ENCODE measurements at places on chromosomes 11 and 22. TPM values are rescaled to one million over a fixed set of nuclear protein-coding genes. Genes with fewer than 3 reads are reported as not detected.

Gene ANGPTL5
- total RNA-seq = 1.9 TPM

Gene HPX
- total RNA-seq = 0.27 TPM

Gene H19
- 656 TPM for total RNA-seq

Gene TRIM29
- not detected for total RNA-seq

Gene PATE2
- total RNA-seq = not detected

- no peak for DNase-seq
Measured at GRCh38 chr22:17866127-17866526, 91.9 kb upstream of the BID start.

- DNase-seq = no peak
Measured at GRCh38 chr11:8873741-8874405, 37.1 kb upstream of the AKIP1 start.

DNA sequence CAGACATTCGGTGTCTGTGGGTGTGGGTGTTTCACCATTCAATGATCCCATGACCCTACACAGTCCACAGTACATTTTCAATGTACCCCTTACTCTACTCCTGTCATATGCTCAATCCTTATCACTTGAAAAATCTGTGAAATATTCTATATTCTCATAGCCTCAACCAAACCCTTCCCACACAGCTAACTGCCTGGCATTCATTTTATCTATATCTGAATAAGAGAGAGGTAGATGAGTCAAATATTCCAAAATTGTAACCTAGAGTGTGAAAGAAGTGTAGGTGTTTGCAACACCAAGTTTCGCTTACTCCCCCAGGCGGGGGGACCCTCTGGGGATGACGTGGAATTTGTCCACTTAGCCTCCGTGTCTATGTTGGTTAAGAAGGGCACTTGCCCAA, 354.8 kb downstream of the ETS1 start:
- DNase-seq = no peak

DNA sequence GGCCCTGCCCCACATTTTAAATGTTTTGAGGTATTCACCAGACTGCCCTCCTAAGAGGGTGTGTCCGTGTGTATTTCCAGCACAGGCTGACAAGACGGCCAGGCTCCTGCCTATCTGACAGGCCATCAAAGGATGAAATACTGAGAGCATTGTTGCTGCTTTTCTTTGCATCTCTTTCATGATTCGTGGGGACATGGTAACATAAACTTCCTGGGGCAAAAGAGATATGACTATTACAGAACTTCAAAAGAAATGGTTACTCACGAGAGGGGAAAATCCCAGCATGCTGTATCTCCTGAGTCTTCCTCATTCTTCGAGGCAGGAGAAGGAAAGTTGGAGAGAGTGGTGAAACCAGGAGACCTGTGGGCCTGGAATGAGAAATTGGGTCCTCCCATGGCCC, 10.3 kb upstream of the BIK start:
- no peak for DNase-seq

GRCh38 chr11:8224161-8224591, 39.5 kb downstream of the LMO1 start:
- no peak for DNase-seq

- DNase-seq = no peak
Measured at GRCh38 chr11:61194169-61194671, 9.1 kb upstream of the PGA3 start.

DNA sequence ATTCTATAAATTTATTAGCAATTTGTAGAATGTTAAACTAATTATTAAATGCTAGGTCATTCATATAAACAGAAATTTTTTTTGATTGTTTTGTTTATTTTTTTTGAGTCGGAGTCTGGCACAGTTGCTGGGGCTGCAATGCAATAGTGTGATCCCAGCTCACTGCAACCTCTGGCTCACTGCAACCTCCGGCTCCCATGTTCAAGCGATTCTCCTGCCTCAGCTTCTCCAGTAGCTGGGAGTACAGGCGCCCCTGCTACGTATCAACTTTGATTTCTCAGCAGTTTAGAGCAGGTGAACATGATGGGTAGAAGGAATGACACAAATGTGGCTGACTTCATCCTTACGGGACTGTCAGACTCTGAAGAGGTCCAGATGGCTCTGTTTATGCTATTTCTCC, at the start of gene OR8H3:
OR8H3 (plus strand) TSS at position 301 of the 400 bp plus-strand sequence; CDS start at position 301, 0 bp downstream.
- no peak for DNase-seq

- DNase-seq = no peak
Measured at GRCh38 chr11:56783448-56784041, 35.0 kb upstream of the OR9G4 start.

- DNase-seq = no peak
Measured at GRCh38 chr11:94880216-94880615, 93.1 kb downstream of the CWC15 start.

- DNase-seq = no peak
Measured at GRCh38 chr11:63142459-63142858, 1.6 kb downstream of the SLC22A24 start.

GRCh38 chr11:133928628-133929059, 28.1 kb downstream of the IGSF9B start:
- DNase-seq = no peak
